Effector memory CD4-positive, alpha-beta T cell (primary cell): ENCODE measurements at places on chromosomes 4 and X.

- DNase-seq, result no peak
Observed at GRCh38 chr4:25874655-25875054, 11.9 kb upstream of the SEL1L3 start.

GRCh38 chr4:123092586-123092985 is 170.2 kb upstream of the NUDT6 start:
- DNase-seq, result no peak

- no peak for DNase-seq
Observed at GRCh38 chr4:80213117-80213815, 16.0 kb downstream of the PRDM8 start.

- peak; percentile 45 for DNase-seq
Observed at GRCh38 chrX:56763556-56764152, 34.6 kb downstream of the NBDY start.

- no peak for DNase-seq
Observed at GRCh38 chr4:22215084-22215483, 266.5 kb upstream of the KCNIP4 start.

DNA sequence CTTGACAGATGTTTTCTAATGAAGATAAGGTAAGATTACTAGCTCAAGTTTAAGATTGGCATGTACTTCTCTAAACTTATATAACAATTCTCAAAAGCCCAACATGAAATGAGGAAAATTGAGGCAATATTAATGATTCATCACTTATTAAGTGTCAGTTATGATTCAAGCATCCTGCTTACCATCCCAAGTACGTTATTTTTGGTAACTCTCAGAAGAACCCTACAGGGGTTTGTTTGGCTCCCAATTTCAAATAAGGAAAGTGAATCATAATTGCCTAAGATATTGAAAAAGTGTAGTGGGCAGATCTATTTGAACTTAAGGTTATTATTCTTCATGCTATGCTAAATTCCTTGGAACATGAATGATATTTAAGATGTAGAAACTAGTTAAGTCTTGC is 387.9 kb upstream of the TENM3 start:
- DNase-seq, result no peak

DNA sequence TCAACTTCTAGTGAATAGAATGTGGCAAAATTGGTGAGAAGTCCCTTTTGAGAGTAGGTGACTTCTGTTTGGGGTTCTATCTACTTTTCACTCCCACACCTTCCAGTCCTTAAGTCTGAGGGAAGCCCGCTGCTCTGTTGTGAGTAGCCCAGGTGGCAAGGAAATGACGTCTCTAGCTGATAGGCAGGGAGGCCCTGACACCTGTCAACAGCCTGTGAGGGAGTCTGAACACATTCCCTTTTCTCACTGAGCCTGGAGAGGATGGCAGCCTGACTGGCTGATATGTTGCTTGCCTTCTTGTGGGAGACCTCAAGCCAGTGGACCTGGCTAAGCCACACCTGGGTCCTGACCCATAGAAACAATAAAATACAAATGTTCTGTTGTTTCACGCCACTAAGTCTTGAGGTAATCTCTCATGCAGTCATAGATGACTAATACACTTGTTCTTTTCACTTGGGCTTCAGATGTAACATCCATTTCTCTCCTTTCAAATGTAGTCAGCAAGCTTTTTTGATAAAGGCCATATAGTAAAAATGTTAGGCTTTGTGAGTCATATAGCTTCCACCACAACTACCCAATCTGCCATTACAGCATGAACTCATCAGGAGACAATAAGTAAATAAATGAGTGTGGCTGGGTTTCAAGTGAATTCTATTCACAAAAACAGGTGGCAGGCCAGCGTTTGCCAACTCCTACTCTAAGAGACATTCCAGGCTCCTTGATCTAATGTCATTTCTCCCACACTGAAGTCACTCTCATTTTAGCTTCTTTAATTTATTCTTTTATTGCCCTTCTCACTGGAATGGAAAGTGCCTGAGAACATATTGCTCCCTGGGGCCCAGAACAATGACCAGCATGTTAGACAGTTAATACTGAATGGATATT is 265.1 kb upstream of the MAD2L1 start:
- DNase-seq, result no peak

DNA sequence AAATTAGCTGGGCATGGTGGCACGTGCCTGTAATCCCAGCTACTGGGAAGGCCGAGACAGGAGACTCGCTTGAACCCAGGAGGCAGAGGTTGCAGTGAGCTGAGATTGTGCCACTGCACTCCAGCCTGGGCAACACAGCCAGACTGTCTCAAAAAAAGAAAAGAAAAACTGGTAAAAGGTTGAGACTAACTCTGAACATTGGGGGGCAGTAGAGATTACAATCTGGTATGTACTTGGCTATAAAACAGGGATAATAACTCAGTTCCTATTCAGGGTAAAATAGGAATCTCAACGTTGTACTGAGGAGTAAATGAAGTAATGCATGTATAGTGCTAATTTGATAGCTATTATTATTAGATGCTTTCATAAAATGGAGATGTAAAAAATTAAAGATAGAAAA is 12.5 kb upstream of the KLF8 start:
- DNase-seq, result no peak

GRCh38 chr4:20416800-20417199 is 165.1 kb downstream of the SLIT2 start:
- no peak for DNase-seq

DNA sequence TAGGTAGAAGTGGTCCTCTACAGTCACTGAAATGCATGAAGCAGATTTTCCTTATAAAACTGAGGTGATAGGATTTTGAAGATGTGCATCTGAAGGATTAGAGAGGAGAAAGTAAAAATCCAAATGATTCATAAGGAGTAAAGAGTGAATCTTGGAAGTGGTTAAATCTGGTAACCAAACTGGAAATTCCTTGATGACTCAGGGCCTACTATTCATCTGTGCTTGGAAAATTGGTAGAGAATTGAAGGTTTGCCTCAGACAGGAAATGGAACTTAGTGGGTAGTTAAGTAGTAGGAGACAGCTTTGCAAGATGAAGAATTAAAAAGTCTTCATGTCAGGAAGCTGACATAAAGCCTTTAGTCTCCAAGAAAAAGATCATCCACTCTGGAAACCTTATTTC is 368.9 kb upstream of the CTSO start:
- no peak for DNase-seq

GRCh38 chr4:77043507-77044136 is 32.2 kb downstream of the CCNI start:
- no peak for DNase-seq

GRCh38 chr4:182518421-182518820 is 275.2 kb downstream of the TENM3 start:
- no peak for DNase-seq

DNA sequence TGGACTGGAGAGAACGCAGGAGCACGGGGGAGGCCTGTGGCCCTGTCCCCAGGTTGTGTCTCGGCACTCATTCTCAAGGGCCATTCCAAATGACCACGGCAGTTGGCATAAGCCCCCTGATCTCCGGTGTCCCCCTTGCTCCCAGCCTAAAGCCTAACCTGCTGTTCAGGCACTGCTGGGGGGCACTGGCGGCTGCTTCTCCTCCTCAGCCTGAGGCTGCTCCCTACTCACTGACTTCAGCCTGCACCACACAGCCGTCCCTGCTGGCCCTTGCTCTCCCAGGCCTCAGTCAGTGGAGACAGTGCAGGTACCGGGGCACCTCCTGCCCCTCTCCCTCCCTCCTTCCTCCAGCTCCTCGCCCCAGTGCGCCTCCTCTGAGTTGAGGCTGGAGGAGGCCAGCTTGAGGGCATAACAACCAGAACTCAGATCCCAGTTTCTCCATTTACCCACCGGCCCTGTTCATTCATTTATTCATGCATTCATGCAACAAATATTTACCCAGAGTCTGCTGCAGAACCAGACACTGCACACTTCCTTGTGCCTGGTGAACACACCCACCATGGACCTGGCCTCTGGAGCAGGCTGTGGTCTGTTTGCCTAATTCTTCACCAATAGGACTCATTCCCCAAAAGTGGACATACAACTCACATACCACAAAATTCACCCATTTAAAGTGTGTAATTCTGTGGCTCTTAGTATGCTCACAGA is 65.0 kb downstream of the CPZ start:
- DNase-seq, result no peak

DNA sequence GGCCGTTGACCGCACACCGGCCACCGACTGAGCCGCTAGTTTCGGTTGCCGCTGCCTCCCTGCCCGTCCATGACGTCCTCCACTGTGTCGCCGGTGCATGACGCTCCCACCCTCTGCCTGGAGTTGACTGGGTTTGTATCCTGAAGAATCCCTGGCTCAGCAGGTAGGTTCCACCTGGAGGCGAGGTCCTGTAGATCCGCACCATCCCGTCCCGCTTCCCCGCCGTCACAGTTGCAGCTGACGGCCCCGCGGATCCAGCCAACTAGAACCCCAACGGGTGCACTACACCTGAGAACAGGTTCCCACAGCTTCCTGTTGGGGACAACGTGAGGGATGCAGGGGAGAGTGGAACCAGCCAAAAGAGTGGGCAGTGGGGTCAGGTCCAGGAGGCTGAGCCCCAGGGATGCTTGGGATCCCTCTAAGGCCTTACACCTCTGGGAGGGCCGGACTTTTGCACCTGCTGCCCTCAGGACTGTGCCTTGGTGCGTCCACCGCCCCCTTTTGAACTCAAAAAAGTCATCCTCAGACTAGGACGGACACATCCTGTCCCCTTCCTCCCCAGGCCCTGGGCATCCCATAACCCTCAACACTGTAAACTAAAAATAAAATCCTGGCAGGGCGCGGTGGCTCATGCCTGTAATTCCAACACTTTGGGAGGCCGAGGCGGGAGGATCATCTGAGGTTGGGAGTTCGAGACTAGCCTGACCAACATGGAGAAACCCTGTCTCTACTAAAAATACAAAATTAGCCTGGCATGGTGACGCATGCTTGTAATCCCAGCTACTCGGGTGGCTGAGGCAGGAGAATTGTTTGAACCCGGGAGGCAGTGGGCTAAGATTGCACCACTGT is 1.1 kb upstream of the SLBP start:
- no peak for DNase-seq

DNA sequence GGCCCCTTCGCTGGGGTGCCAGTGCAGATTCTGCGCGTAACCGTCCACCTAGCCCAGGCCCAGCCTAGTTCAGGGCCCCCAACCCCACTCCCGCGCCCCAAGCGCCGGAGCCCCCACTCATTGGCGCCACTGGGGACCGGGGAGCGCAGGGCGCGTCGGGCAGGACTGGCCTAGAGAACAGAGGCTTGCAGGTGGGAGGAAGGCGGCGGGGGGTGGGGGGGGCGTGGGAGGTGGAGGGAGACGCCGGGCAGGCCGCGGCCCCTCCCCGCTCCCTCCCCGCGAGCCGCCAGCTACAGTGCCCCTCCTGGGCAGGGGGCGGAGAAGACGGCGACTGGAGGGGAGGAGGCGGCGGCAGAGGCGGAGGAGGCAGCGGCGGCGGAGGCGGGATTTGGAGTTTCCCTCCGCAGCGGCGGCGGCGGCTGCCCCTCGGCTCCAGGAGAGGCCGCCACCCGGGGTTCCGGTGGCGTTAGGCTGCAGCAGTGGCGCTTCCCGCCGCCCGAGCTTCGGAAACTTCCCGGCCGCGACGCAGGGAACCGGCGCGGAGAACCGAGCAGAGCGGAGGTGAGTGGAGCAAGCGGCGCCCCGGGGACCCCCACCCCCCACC is 4.8 kb upstream of the DUSP9 start:
- no peak for DNase-seq

DNA sequence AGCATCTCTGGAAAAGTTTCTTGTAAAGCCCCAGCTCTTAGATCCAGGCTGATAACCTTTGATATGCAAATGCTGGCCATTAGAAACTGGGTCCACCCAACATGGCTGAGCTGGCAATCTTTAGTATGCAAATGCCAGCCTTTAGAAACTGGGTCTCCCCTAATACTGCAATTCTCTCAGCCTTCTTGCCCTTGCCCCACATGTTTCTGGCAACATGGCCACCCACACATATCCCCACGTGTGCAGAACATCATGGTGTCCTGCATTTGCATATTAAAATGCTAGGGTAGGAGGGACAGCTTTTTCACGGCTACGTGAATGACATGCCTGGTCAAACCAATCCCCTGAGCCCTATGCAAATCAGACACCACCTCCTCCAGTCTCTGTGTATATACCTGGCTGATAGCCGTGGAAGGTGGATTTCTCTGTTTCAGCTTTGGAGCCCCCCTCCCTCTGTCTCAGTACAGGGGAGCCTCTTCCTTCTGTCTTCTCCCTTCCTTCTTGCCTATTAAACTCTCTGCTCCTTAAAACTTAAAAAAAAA is 344.0 kb upstream of the NWD2 start:
- DNase-seq, result no peak
